Heart right ventricle (tissue), 16 donors: ENCODE measurements at places on chromosomes 12 and 14.

GRCh38 chr12:2879853-2880252 is 2.8 kb downstream of the RHNO1 start:
- no peak for DNase-seq

DNA sequence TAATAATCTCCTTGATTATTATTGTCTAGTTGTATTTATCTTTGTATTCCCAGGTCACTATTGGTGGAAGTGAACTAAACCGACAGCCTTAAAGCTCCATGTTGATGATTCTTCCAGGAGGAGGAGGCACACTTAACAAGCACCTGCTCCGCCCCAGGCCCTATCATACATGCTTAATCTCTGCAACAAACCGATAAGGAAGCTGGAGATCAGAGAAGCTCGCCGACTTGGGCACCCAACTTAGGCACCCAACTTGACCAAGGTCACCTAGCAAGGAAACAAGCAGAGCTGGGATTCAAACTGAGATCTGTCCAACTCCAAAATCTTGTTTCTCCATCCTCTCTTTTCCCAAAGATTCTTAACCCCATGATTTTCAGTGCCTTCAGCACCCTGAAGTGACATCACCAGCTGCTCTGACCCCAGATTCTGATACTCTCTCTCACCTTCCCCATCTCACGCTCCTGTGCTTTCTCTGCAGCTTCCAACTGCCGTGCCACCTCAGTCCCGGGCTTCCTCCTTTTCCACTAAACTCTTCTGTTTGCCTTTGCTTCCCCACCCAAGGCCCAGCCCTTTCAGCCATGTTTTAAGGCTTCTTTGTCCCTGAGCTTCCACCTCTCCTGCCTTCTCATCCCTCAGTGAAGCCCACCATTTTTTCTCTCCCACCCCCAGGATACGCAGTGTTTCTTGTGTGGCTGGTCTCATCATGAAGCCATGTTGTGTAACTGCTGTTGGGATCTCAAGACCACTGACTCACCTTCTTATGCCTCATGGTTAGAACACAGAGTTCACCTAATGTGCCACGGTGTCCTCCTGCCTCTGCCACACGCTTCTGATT is 6.6 kb upstream of the KRT18 start:
- DNase-seq: no peak

GRCh38 chr12:72135021-72135301 is 137.2 kb upstream of the TRHDE start:
- DNase-seq: no peak

GRCh38 chr14:102408724-102409123 is 46.0 kb downstream of the TECPR2 start:
- peak; percentile 16 for DNase-seq

DNA sequence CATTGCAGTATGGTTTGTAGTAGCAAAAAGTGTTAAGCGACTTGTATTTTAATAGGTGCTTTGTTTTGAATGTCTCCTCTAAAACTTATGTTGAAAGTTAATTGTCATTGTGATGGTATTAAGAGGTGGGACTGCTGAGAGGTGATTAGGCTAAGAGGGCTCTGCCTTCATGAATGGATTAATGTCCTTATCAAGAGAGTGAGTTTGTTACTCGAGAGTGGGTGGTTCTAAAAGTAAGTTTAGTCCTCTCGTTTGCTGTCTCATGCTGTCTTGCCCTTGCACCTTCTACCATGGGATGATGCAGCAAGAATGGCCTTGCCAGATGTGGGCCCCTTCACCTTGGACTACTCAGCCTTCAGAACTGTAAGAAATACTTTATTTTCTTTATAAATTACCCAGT is 17.4 kb downstream of the ZDHHC17 start:
- DNase-seq: no peak
